ENCODE measurements at places on chromosomes 13 and 19.

- no peak for DNase-seq
Observed at GRCh38 chr13:97474349-97474980, 40.5 kb downstream of the RAP2A start.

- DNase-seq, result no peak
Observed at GRCh38 chr13:45670189-45670885, 31.8 kb upstream of the CBY2 start.

GRCh38 chr13:109256866-109257760 is 529.3 kb downstream of the IRS2 start:
- DNase-seq, result peak; percentile 98

DNA sequence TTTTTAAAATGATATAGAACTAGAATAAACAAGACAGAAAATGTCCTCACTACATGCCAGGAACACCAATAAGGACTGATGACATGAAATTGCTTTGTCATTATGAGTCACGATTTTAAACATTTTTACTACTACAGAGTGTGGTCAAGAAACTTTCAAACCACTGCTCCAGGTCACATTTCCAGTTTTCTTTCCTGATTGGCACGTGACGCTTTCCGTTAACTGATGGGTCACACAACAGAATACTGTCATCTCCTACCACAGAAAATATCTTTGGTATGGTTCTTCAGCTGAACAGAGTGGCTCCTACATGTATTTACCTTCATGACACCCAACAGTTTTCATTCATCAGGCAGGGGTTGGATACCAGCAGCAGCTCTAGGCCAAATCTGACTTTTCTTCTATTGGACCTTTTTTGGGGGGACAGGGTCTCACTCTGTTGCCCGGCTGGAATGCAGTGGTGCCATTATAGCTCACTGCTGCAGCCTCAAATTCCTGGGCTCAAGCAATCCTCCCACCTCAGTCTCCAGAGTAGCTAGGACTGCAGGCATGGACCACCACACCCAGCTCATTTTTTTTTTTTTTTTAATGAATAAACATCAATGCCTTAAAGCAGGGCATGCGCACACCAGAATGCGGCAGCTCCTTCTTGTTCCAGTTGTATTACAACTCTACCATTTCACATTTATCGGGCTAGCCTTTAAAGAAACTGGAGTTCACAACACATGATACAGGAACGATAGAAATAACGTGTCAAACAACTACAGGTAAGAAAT is 147.4 kb downstream of the RNF17 start:
- DNase-seq, result peak; percentile 72

GRCh38 chr19:5967994-5968430 is 9.9 kb downstream of the RANBP3 start:
- DNase-seq, result peak; percentile 84

GRCh38 chr19:4304538-4305256 is at the start of gene FSD1:
Gene FSD1, plus strand, starts transcription at chr19:4304598. Its CDS starts 149 bp downstream, at chr19:4304747.
- DNase-seq, result peak; percentile 34

DNA sequence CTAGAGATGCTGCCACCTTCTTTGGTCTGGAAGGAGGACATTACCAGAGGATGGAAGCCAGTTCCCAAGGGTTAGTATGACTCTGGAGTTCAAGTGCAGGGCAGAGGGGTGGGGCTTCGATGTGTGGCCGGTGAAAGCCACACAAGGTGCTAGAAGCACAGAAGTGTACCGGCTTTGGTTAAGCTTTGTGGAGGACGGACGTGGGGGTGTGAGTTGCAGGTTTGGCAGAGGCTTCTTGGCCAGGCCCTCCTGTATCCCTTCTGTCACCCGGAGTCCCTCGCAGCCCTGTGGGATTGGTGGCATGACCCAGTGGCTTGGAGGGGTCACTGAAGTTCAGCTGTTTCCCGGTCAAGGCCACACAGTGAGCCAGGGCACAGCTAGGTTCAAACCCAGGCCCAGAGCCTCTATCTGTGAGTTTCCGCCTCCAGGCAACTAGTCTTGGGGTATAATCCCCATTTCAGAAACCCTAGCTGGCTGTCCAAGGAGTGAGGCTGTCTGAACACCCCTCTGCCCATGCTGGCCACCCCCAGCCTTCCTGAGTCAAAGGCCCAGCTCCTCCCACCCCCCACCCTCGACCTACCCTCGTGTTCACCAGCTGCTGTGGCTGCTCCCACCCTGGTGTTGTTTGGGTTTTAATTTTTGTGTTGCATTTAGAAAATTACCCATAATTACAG is 4.6 kb upstream of the SSBP4 start:
- no peak for DNase-seq

GRCh38 chr13:41502031-41502430 is 44.7 kb downstream of the RGCC start:
- no peak for DNase-seq

GRCh38 chr13:66703597-66703996 is 526.5 kb downstream of the PCDH9 start:
- no peak for DNase-seq

GRCh38 chr19:6464070-6464873 is at the start of gene CRB3:
Gene CRB3, plus strand, starts transcription at chr19:6464271. Its CDS starts 431 bp downstream, at chr19:6464702.
- DNase-seq, result no peak

GRCh38 chr19:12346896-12347295 is 13.5 kb upstream of the ZNF563 start:
- DNase-seq, result no peak

GRCh38 chr13:95754069-95754468 is 77.1 kb downstream of the DNAJC3 start:
- DNase-seq, result peak; percentile 49

- DNase-seq, result no peak
Observed at GRCh38 chr13:77105051-77105450, 78.1 kb upstream of the FBXL3 start.

DNA sequence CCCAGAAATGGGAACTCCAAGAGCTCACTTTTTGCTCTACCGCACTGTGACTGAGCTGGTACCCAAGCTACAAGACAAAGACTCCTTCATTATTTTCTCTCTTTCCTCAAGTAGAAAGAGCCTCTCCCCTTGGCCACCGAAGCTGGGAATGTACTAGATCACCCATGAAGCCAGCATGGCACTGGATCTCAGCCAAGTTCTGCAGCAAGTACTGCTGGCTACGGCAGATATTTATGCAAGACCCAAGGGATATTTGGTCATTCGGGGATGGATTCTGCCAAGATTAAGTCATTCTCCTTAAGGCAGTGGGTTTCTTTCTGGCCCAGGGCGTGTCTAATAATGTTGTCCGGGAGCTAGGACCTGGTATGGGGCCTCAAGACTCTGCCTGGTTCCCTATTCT is 633.5 kb downstream of the SLITRK1 start:
- DNase-seq, result peak; percentile 14

DNA sequence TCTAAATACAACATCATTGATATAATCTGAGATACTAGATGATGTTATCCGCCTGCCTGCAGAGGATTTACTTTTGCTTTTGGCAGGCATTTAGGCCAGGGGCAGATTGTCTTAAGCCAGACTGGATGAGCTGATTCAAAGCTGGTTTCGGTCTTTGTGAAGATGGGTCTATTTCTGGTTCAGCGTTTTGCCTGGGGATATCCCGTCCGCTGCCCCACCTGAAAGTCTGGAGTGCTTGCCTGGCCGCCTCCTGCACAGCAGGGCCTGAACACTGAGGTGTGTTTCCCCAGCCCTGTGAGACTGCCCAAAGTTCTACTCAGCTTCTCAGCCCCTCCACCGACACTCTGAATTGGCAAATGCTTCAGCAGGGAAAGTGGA is 149.7 kb downstream of the KATNAL1 start:
- DNase-seq, result no peak

DNA sequence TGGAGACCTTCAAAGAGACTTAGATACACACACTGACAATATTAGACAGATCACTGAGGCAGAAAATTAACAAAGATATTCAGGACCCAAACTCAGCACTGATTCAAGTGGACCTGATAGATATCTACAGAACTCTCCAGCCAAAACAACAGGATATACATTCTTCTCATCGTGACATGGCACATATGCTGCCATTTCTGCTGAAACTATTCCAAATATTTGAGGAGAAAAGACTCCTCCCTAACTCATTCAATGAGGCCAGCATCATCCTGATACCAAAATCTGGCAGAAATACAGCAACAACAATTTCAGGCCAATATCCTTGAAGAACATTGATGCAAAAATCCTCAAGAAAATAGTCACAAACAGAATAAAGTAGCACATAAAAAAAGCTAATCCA is 53.3 kb downstream of the TRPC4 start:
- DNase-seq, result no peak

DNA sequence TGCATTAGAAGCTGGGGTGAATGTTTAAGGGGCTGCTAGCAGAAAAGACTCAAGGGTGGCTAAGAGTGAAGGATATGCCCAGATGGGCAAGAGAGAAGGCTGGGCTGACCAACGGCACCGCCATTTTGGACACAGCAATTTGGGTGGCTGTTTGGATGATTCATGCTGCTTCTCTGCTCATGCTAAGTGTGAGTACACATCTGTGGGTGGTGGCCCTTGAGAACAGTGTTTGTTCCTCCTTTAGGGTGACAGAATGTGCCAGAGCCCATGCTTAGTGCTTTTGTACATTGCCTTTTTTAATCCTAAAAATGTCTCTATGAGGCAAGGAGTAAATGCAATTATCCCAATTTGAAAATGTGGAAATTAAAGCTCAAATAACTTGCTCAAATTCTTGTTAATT is 9.8 kb downstream of the CBY2 start:
- DNase-seq, result no peak

DNA sequence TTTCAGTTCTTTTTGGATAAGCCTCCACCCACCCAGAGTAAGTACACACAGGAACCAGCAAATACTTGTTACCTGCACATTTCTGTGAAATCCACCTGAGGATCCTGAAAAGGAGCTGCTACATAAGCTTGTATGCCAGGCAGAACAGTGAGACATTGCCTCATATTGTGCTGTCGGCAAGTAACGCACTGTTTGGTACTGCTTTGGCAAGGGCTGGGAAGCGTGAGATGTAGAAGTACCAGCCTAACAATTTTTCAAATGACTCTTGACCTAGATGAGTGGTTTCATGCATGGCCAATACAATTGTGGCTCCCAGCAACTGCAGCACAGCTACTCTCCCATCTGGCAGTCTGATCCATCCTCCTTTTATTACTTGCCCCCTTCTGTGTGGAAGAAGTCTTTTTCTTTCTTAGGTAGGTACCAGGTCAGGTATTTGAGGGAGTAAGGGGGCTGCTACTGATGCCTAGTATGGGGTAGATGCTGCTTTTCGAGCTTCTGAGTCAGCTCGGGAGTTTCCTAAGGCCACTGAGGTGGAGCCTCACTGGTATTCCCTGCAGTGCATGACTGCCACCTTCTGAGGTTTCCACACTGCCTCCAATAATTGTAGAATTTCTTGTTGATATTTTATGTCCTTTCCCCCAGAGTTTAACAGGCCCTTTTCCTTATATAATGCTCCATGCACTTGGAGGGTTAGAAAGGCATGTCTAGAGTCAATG is 52.2 kb downstream of the ZNF737 start:
- no peak for DNase-seq

DNA sequence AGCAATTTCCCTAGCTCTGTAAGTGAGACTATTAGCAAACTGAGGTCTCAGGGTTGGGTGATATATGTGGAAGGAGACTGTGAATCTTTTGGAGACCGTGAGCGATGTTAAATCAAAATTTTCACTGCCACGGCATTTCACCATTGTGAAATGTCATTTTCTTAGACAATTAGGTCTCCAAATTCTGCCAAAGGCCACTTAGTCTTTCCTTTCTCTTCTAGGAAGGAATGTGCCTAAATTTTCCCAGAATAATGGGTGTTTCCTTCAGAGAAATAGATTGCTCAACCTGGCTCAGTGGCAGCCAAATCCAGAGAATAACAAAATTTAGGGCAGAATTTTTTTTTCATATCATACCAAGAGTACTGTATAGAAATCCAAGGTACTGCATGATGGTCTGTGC is 64.5 kb upstream of the SCEL start:
- no peak for DNase-seq

DNA sequence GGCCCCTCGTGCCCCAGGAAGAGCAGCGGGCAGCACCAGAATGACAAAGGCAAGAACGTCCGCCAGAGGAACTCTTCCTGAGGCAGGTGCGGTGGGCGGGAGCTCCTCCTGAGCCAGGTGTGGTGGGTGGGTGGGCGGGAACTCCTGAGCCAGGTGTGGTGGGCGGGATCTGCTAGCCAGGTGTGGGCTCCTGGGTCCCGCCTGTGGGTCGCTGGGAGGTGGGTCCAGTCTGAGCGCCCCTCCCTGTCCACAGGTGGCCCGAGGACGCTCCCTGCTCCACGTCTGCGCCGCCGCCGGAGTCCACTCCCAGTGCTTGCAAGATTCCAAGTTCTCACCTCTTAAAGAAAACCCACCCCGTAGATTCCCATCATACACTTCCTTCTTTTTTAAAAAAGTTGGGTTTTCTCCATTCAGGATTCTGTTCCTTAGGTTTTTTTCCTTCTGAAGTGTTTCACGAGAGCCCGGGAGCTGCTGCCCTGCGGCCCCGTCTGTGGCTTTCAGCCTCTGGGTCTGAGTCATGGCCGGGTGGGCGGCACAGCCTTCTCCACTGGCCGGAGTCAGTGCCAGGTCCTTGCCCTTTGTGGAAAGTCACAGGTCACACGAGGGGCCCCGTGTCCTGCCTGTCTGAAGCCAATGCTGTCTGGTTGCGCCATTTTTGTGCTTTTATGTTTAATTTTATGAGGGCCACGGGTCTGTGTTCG is 7.0 kb upstream of the HCN2 start:
- peak; percentile 63 for DNase-seq

GRCh38 chr19:11196406-11197287 is 698 bp downstream of the KANK2 start:
- DNase-seq, result peak; percentile 30

DNA sequence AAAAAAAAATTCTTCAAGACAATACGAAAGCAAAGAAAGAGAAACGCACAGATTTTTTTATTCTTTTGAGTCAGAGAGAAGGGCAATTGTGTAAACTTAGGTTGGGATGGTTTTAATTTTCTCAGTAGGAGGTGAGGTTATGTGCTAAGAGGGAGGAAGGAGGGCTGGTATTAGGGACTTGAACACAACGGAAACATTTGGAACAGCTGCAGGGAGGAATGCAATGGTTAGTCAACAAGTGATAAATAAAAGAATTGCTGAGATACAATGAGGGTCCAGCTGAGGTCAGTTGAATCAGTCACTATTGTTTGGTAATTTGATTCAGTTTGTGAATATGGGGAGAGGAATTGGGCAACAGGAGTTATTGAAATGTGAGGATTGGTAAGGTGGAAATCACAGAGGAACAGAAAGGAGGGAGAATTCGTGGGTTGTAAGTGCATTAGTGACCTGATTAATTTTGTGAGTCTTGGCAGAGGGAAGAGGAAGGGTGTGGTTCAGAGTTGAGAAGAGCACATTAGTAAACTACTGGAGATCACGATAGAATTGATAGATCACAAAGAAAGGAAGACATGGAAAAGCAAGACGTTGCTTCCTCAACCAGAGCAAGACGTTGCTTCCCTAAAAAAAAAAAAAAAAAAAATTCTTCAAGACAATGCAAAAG is 499.5 kb upstream of the SPRY2 start:
- peak; percentile 99 for DNase-seq

- peak; percentile 59 for DNase-seq
Observed at GRCh38 chr13:31038834-31039552, 106.5 kb downstream of the TEX26 start.
